Stimulated activated CD8-positive, alpha-beta memory T cell treated with anti-CD3 and anti-CD28 coated beads, Interleukin-4, amount 100 ng/mL, for 1 hour (primary cell): ENCODE measurements at places on chromosomes 3 and 15.

DNA sequence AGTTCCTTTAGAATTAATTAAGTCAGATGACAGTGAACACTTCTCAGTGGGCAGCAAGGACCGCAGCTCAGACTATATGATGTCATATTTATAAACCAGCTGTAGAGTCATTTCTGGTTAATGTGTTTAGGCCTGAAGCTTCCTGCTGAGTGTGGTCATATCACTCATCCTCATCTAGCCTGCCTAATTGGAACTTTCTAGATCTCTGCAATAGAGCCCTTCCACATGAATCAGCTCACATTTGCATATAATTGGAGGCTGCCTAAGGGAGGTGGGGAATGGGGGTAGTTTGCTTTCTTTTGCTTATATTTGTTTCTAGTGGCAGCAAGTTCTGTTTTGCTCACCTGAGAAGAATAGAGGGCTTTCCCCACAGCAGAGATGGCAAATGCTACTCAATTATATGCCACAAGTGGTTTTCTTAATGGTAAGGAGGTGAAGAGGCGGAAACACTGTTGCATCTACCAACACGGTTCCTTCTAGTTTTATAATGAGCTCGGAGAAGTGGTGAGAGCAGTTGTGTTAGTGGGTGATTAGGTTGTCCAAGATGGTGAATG lies 148.1 kb downstream of the KLHL25 start:
- DNase-seq, result no peak

DNA sequence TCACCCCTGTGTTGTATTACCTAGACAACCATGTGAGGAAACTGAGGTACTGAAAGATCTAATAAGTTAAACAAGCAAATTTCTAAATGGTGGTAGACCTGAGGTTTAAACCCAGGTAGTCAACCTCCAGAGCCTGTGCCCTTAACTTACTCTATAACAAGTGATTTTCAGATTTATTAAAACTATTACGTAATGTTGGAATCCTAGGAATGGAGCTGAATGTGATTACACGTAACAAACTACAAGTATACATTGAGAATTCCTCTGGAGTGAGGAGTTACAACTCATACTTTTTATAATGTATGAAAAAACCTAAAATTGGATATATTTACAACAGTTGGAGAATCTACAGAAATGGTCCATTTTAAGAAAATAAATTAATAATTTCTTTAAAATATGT lies 18.0 kb downstream of the FAM98B start:
- DNase-seq, result no peak

GRCh38 chr3:145087038-145087437 lies 1073.9 kb downstream of the PLOD2 start:
- no peak for DNase-seq

DNA sequence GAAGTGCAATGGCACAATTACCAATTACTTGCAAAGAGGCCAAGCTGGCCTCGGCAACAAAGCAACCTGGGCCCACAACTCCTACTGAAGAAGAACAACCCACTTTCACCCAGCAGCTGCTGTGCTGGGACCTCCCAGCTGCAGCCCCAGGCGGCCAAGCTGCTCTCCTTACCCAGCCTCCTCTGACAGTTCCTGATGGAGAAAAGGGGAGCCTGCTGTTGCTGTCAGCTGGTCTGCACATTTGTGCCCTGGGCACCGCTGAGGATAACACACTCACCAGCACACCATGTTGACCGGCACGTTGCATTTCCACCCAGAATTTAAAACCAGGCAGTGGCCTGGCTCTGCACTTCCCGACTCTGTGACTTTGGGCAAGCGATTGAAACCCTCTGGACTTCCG lies 33.6 kb downstream of the SSUH2 start:
- DNase-seq, result no peak

- DNase-seq, result no peak
These were observed 29.3 kb downstream of the SLC4A7 start for GRCh38 chr3:27454914-27455313.

DNA sequence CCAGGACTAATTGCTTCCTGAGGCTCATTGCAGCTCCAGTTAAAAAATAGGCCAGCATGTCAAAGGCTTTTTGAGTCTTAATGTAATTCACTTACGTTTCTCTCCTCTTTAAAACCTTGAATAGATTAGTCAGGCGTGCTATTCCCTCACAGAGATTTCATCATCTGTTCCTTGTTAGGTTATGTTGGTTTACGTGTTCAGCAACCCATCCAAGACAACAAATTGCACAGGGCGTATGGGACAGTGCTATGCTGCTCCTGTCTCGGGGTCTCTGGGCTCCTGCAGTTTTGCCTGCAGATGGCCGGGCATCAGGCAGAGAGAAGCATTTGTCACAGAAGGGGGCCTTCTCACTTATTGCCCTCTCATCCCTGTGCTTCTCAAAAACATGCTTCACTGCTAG lies 117.1 kb downstream of the CHDH start:
- no peak for DNase-seq

DNA sequence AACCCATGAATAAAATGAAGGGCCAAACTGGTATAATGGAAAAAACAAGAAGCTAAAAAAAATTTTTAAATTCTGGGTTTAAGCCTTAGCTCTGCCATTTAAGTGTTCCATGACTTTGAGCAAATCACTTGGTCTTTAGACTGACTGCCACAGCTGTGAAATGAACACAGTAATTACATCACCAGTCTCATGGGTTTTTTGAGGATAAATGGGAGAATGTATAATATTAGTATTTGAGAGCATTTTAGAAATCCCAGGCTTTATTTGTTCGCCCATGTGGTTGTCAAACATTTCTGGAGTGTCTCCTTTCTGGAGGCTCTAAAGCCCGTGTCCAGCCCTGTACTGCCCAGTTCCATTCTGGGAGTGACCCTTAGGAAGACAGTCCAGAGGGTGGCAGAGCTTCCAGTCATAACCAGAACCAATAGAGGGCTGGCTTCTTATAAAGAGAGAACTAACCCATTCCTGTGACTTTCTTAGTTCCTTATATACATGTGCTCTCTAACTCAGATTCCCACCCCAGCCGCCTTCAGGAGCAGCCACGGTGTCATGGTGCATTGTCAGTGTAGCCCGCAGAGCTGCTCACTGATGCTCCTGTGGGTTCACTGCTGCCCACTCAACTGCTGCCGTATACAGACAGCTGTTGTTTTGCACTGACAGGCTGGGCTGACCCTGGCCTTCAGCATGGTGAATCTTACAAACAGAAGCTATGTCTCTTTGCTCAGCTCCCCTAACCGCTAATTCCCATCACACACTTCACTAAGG lies 44.7 kb downstream of the BOC start:
- DNase-seq, result no peak

- DNase-seq, result no peak
These were observed 145.0 kb upstream of the MITF start for GRCh38 chr3:69594286-69594685.

DNA sequence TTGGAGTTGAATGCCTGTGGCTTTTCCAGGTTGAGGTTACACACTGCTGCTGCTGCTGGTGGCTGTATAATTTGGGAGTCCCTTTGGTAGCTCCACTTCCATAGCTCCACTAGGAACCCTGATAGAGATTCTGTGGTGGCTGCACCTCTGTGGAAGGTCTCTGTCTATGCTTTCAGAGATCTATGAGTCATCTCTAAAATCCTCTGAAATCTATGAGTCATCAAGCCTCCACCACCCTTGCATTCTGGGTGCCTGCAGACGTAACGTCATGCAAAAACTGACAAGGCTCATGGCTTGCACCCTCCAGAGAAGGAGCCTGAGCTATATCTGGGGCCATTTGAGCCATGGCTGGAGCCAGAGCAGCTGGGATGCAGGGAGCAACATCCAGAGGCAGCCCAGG lies 1037.0 kb upstream of the CFAP20DC start:
- no peak for DNase-seq

DNA sequence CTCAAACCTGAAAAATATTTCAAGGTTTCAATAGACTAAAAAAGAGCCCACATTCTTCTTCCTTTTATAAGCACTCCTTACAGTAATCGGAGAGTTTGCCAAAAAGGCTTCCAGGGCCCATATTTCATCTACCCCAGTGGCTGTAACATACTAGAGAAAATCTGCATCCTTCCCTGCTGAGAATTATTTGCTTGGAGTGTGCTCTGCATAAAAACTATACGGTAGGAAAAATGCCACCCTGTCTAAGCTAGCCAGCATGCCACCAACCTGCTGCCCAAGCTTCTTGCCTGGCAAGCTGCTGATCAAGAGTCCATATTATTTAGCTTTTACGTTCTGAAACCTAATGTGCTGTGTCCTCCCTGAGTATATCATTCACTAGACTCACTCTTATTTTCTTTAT lies 107.1 kb downstream of the FGF12 start:
- DNase-seq, result no peak

DNA sequence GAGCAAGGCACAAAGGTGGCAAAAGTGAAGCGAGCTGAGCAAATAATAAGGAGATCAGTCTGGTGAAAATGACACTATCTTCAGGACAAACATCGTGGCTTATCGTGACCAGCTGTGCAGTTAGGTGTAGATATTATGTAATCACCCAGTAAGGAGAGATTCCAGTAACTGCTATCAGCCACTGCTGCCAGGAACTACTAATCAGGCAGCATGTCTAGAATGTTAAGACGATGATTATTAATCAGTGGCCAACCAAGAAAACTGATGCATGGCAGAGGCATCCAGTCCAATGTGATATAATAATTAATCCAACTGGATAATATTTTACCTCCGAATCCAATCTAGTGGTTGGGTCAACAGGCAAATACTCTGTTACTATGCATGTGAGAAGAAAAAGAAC lies 252.7 kb upstream of the ZPLD1 start:
- no peak for DNase-seq

DNA sequence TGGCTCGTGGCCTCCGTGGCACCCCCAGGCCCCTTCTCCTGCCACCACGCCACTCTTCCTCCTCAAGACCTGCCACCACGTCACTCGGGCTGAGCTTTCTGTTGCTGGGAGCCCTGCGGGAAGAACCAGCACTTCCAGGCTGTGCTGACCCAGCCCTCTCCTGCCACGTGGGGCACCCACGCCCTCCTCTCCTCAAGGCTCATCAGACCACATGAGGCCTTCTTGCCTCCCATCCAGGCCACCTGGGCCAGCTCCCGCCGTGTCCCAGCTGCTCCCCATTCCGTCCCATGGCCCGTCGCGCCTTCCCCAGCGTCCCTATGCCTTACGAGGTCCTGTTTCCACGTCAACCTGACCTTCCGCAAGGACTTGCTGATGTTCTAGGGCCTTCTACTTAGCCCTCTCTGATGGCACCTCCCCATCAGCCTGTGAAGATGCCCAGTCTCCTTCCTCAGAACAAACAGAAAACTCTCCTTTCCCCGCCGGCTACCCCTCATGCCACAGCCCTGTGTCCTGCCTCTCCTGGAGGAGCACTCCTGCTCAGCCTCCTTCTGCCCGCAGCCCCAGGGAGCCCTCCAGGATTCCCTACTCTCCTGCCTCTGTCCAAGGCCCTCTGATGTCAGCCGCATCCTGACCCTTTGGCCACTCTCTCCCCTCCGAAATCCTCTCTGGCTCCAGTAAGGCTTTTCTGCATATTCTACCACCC lies 71.1 kb upstream of the BLM start:
- DNase-seq, result no peak

DNA sequence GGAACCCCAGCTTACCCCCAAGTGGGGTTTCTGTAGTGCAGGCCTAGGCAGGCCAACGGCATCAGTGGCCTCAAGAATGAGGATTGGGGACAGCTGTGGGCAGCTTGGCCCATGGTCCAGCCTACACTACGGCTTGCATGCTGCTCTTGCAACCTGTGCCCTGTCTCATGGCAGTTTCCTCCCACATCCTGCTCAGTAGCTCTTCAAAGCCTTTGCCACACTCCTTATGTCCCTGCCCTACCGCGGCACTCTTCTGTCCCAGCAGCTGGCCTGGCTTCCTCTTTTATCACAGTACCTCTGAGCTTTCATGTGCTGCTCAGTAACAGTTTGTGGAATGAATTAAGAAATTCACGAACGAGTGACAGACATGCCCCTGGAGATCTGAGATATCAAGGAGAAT lies 431.0 kb downstream of the EPHB1 start:
- DNase-seq, result no peak

- no peak for DNase-seq
These were observed 31.5 kb downstream of the GASK1A start for GRCh38 chr3:43010638-43011037.

DNA sequence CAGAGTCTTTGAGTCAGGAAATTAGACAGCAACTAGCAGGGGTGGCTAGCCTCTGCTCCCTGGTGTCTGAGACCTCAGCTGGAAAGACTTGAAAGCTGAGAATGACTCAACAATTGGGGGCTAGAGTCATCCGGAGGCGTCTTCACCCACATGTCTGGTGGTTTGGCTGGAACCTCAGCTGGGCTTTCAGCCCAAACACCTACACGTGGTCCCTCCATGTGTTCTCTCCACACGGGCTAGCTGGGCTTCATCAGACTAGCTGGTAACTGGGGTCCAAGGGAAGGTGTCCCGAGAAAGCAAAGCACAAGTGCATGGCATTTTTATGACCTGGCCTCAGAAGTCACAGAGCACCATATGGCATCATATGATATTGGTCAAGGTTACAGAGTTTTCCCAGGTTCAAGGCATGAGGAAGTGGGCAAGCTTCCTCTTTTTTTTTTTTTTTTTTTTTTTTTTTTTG lies 19.9 kb upstream of the ABHD2 start:
- no peak for DNase-seq

DNA sequence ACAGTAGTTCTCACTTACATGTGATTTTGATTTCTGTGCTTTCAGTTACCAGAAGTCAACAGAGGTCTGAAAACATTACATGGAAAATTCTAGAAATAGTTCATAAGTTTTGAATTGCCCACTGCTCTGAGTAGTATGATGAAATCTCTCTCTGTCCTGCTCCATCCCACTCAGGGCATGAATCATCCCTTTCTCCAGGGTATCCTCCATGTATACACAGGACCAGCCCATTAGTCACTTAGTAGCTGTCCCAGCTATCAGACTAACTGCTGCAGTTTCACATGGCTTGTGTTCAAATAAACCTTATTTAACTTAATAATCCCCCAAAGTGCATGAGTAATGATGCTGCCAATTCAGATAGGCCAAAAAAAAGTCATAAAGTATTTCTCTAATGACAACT lies 38.6 kb downstream of the EPHA3 start:
- DNase-seq, result no peak

DNA sequence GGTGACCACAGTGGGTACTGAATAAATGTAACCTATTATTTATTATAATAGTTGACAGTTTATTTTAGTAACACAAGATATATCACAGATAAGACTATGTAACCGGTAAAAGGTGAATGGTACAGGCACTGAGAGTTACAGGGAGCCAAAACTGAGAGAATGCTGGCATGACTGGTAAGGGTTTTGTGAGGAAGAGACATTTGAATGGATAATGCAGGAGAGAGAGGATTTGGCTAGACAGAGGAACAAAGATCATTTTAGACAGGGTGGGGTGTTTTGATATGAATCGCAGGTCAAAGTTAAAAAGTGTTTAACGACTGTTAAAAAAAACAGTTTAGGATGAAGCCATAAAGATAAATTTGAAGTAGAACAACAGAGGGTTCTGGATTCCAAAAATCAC lies 421.1 kb downstream of the ZBTB20 start:
- DNase-seq, result no peak

- DNase-seq, result peak; percentile 12
These were observed 179.9 kb upstream of the C2CD4B start for GRCh38 chr15:62344806-62345539.

GRCh38 chr15:89486726-89487050 lies 9.7 kb downstream of the RHCG start:
- no peak for DNase-seq
